Jurkat, Clone E6-1 (cell line): ENCODE measurements at places on chromosomes 7 and 10.
A peak's percentile ranks its signal among the peaks of the same experiment; 100 is the strongest.

DNA sequence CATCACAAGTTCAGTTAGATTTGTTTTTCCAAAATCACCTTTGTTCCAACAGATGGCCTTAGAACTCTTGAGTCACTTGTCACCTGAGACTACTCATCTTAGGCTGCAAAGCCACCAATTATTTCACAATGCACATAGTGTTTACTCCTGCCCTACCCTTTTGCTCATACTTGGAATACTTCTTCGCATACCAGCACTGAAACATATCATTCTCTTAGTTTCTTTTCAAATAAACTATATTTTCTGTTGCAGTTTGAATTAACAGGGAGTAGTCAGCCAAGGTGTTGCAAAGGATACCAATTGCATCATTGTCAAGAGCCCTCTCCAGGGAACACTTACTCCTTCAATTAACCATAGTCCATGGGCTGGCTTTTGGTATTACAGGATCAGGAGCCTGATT is 71.0 kb downstream of the CASD1 start:
- no peak for DNase-seq

- no peak for DNase-seq
Observed at GRCh38 chr7:92732316-92733036, 103.9 kb downstream of the CDK6 start.

DNA sequence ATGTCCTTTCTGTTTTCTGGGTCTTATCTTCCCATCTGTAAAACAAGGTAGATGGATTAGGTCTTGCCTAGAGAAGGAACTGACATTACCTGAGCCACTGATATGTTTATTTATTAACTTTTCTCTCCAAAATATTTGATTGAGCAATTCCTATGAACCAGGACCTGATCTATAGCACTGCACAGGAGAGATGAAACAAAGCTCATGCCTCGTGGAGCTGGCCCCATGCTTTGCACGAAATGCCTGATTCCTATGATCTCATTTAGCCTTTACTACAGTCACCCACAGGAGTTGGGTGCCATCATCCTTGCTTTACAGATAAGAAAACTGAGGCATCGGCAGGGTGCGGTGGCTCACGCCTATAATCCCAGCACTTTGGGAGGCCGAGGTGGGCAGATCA is 48.2 kb upstream of the ZMIZ1 start:
- DNase-seq, result no peak

DNA sequence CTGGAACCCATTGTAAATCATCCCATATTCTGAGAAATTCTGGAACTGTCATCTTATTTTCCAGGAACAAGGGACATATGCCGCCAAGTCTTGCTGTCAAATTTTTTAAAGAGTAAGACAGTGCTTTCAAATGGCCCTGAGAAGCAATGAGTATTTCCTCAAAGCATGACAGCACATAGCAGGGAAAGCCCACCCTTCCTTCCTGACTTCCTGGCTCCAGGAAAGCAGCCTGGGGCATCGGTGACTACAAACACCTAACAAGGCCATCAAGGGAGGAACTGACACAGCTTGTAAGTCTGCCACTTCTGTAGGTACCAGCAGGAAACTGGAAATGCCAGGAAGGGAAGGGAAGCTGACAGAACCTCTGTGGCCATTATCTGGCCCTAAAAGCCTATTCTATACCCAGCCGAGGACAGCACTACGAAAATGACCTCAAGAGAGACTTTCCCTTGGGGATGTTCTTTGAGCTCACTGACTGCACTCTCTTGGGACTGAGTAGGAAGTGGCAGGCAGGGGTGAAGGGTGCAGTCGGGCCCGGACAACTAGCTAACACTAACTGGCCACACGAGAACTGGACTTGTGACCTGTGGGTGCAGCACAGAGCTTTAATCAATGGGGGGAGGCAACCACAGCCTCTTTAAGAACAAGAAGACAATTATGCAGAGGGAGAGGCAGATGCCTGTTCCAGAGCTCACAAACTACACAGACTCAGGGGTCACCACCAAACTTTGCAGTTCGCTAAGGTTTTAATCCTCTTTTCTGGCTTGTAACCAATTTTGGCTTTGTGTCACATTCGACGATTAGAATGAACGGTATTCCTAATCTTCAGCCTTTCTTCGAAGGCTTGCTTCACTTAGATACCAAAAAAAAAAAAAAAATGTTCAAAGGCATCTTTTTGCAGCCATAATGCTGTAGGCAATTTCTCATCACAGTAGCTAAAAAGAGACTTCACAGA is 52.0 kb downstream of the GRB10 start:
- no peak for DNase-seq

DNA sequence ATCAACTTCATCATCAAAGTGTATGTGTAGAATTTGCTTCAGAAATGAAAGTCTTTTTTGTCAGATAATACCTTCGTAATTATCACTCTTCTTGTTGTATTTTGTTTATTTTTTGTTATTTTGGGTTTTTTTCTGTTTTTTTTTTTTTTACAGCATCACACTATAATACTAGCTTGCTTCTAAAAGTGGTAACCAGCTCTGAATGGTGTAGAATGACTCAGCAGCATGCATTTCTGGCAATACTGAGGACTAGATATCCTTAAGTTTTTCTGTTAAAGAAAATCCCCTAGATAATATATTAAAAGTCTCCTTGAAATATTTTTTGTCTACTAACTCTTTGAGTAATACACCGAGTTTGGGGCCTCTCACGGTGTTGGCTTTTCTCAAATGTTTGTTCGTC is 109.1 kb downstream of the LMBR1 start:
- DNase-seq, result no peak

DNA sequence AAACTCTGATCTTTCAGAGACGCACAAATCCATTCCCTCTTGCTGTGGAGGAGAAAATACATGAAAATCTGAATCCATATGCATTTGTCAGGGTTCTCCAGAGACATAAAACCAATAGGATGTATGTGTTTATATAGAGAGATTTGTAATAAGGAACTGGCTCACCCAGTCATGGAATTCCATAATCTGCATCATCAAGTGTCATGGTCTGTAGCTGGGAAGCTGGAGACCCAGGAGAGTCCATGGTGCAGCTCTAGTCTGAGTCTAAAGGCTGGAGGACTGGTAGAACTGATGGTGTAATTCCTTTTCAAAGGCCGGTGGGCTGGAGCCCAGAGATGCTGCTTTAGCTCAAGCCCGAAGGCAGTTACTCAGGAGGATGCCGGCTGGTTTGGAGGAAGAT is 134.0 kb downstream of the TCF7L2 start:
- no peak for DNase-seq

DNA sequence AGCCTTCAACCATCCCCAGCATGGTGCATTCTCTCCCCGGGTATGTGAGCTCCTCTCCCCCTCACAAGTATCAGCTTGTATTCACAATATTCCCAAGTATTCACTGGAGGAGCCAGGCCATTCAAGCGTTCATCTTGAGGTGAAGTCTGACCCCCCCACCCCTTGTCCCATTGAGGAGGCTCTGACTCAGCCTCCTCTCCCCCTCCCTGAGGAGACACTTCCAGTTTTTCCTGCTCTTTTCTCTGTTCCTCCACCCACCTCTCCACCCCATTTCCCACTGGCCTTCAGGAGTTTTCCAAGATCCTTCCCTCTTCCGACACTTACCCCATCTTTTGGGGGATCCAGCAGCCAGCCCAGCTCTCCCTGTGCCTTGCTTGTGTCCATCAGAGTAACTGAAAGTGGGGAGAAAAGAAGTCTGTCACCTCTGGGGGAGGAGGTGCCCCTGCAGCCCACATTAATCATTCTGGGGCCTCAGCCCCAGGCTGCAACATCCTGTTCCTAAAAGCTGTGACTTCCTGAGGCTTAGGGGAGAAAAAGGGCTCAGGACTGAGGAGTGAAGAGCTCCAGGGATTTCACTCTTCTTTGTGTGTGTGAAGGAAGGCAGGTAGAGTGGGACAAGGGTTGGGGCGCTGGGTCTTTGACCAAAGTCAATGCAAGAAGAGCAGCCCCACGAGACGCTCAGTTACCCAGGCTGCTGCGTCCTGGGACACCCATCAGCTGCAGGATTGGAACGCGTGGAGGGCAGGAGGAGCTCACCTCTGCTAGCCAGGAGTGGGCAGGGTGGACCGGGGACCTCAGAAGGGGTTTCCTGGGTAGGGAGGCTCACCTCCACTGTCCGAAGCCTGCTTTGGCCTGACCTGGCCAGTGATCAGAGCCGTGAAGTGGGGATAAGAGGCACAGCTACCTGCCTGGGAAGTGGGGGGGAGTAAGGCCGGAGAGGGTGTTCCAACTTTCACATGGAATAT is 1.1 kb downstream of the EPHA1 start:
- DNase-seq, result peak; percentile 69

- no peak for DNase-seq
Observed at GRCh38 chr10:105473170-105473569, 832.1 kb downstream of the SORCS3 start.

DNA sequence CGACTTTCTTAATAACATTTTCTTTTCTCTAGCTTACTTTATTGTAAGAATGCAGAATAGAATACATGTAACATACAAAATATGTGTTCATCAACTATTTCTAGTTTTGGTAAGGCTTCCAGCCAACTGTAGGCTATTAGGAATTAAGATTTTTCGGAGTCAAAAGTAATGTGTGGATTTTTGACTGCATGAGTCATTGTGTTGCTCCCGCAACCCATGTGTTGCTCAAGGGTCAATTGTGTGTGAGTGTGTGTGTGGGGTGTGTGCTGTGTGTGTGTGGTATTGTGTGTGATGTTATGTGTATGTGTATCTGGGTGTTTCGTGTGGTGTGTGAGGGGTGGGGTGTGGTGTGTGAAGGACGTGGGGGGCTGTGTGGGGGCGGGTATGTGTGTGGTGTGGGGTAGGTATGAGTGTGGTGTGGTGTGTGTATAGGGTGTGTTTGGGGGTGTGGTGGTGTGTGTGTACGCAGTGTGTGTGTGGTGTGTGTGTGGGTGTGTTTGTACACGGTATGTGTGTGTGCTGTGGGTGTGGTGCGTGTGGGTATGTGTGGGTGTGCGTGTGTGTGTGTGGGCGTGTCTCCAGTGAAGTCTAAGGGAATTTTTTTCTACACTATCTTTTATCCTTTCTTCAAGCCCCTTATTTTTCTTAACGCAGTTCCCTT is 60.5 kb downstream of the RSU1 start:
- no peak for DNase-seq

GRCh38 chr7:31702354-31702753 is 15.3 kb downstream of the PPP1R17 start:
- DNase-seq, result no peak

DNA sequence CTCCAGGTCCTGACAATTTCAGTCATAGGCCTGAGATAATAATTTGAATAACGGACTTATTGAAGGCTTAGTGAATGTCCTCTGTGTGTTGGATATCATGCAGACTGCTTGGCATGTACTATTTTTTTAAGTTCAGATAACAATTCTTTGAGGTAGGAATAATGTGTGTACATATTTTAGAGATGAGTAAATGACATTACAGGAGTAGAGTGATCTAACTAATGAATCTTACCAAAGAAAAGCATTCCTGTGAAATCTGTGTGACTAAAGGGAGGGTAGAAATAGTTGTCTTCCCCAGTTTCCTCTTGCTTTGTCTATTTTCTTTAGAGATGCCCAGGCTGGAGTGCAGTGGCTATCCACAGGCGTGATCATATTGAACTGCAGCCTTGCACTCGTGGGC is 391.8 kb upstream of the ETV1 start:
- no peak for DNase-seq

GRCh38 chr10:5976512-5977470 is 552 bp downstream of the IL15RA start:
- no peak for DNase-seq

- DNase-seq, result no peak
Observed at GRCh38 chr10:51986516-51986915, 287.1 kb upstream of the CSTF2T start.

DNA sequence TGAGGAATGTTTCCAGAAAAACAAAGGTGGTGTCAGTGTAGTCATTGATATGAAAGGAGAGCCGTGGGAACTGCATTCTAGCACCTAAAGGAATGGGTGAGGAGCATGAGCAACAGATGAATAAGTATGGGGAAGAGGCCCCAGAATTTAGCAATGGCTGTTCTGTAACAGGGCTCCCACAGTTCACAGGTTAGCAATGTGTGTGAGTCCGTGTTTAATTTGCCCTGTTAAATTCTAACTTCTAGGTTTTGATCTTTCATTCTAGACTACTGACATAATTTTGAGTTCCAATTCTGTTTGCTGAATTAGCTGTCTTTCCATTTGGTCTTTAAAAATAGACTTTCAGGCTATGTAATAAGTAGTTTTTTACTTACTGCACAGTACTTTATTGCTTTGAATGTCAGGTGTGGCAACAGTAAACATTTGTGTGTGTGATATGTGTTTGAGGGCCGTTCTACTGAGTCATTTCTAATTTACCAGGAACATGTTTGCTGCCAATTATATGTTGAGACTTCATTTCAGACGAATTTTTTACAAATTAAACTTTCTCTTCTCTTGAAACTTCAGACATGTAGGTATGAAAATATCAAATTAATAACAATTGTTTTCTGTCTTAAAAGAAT is 8.8 kb downstream of the STK17A start:
- no peak for DNase-seq

GRCh38 chr7:13161125-13161524 is 473.7 kb downstream of the ARL4A start:
- DNase-seq, result no peak

DNA sequence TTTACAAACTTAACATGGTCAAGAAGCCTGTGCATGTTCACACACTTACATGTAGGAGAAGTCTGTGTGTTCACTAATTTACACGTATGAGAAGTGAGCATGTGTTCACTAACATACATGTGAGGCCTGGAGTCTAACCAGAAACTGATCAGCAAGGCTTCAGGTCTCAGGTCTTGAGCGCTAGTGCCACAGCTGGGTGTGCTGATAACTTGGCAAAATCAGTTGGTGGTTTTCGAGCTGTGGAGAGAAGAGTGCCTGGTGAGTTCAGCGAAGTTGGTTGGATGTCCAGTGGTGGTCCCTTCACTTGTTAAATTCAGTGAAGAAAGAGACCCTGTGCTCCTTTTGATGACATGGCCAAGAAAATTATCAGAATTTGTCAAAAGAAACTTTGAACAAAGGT is 98.7 kb downstream of the CELF2 start:
- DNase-seq, result no peak

GRCh38 chr10:126210051-126210651 is 178.1 kb downstream of the ADAM12 start:
- DNase-seq, result no peak

DNA sequence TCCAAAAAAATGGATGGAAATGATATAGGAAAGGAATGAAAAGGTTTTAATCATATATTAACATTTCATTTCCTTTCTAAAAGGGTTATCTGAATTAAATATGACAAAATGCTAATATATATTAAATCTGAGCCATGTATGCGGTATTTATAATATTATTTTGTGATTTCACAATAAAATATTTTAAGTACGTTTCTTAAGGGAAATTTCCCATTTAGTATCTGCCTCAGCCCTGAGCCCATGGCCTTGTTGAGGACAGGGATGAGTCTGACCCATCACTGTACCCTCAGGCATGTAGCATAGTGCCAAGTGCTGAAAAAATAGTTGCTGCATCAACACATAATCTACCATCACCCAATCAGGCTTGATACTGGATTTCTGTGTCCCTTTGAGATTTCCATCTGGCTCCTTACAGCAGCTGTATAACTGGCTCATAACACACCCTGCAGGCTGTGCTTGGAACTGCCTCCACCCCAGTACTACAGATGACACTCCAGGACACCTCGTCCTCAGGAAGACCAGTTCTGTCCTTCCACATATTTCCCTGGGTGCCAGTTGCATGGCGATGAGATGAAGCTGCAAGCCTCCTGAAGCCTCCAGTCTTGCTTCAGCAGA is 59.4 kb upstream of the ASAH2 start:
- DNase-seq, result peak; percentile 33

- DNase-seq, result no peak
Observed at GRCh38 chr7:96026611-96027010, 254.3 kb downstream of the DYNC1I1 start.
